ENCODE measurements at places on chromosomes 2 and 18.

- DNase-seq = no peak
Observed at GRCh38 chr18:63888470-63889190, 1.1 kb downstream of the SERPINB2 start.

DNA sequence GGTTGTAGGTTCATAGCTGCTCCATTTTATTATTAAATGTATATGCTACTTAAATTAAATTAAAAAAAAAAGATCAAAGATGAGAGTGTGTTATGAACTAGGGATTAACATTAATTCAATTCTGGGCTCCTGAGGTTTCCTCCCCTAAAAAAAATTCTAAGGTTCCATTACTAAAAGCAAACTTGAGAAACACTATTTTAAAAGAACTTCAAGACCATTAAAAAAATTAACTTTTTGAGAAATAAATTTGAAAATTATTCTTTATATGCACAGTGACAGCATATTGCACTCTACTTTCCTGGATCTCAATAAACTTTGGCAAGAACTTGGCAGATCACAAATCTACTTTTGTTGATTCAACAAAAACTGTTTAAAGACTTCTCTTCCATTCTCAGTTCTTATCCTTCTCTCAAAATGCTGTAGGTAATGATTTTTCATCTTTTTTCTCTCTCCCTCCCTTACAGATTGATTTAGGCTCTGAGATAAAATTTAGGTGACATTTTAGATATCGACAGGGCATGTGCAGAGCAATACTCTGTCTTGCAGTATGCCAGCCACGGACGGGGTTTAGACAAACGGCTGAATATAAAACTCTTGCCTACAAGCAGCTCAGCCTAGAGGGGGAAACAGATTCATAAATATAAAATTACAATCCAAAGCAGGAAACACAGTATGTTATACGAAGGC lies 592 bp upstream of the MARS2 start:
- no peak for DNase-seq

- no peak for DNase-seq
Observed at GRCh38 chr2:134029418-134029817, 224.5 kb upstream of the MGAT5 start.

GRCh38 chr2:14601156-14601770 lies 31.3 kb upstream of the LRATD1 start:
- DNase-seq = no peak

GRCh38 chr2:59770651-59771050 lies 782.8 kb downstream of the BCL11A start:
- no peak for DNase-seq

DNA sequence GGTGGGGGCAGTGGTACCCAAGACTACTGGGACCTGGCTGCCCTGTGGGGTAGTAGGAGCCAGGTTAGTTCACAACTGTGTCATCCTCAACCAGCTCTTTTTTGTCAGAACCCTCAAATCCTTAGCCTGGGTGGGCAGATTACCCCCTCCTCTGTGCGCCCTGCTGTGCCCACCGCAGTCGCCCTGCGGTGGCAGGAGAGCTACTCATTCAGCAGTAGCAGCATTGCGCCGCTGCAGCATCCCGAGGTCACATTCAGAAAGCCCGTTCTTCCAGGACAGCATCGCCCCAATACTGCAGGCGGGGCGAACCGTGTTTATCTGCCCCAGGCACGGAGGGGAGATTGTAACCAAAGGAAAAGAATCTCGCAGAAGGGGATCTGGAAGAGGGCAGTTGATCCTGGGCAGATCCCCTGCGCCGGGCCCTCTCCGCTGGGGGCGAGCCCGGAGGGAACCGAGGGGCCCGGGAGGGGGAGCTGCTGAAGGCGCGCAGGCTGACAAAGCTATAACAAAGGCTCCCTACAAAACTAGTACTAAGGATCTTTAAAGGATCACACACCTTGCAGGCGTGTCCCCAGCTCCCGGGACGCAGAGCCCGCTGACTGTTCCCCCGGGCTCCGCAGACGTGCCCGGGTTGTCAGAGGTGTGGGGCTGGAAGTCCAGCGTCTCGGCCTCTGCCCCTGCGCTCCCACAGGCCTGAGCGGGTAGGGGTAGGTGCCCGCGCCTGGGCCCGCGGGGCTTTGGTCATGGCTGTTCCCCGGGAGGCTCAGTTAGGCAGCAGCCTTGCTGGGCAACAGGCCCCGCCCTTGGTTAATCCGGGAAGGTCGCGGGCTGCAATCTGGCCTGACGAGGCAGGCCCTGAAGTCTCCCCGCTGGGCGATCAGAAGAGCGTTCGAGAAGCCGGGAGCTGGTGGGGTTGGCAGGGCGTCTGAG lies 13.2 kb downstream of the POU3F3 start:
- no peak for DNase-seq

DNA sequence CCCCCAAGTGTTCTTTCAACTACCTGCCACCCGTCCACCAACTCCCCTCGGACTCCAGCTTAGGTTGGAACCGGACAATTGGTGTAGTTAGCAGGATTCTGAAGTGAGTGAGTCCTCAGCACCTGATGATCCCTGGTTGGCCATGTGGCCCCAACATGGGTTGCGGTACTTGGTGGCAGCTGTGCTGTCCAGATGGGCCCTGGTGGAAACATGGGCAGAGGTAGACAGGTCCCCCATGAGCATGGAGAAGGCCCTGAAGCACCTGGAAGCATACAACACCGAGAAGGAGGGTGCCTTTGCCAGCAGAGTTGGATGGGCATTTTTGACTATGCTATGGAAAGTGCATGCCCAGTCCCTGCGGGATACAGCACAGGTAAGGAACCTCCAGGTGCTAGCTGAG lies 11.0 kb upstream of the C2orf42 start:
- DNase-seq = no peak
